ENCODE measurements at places on chromosomes 1 and 21.

DNA sequence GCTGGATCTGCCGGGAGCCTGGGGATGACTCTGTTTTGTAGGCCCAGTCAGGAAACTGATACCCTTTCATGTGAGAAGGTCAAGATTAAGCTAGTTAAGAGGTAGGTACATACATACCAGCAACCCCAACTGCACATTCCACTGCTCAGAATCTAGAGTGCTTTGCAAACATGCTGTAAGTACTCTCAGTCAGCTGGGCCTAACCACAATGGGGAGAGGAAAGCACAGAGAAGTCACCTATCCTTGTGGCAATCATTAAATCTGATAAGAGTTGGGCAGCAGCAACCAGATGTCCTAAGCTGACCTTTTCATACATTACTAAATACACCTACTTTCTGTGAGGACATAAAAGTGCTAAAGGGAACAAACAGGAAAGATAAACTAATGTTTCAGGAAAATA is 2.5 kb downstream of the ETV3 start:
- DNase-seq: no peak

DNA sequence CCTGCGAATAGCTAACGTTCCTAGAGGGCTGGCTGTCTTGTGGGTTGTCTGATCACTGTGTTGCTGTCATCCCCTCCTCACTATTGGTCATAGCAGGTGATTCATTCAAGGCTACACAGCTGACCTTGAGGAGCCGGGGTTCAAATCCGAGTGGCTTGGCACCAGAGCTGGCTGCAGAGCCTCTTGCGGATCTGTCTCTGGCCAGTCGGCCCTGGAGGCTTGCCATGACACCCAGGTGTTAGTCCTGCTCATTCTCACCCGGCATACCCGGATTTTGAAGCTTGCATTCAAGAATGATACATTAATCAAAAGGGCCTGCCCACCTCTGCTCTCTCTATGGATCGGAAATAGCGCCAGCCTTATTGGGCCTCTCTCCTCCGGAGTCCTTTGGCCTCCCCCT is 110.4 kb downstream of the DHRS3 start:
- DNase-seq: no peak

GRCh38 chr1:38546636-38547035 is 312.9 kb downstream of the RRAGC start:
- DNase-seq: no peak

GRCh38 chr1:87200875-87201638 is 127.6 kb upstream of the LMO4 start:
- no peak for DNase-seq

DNA sequence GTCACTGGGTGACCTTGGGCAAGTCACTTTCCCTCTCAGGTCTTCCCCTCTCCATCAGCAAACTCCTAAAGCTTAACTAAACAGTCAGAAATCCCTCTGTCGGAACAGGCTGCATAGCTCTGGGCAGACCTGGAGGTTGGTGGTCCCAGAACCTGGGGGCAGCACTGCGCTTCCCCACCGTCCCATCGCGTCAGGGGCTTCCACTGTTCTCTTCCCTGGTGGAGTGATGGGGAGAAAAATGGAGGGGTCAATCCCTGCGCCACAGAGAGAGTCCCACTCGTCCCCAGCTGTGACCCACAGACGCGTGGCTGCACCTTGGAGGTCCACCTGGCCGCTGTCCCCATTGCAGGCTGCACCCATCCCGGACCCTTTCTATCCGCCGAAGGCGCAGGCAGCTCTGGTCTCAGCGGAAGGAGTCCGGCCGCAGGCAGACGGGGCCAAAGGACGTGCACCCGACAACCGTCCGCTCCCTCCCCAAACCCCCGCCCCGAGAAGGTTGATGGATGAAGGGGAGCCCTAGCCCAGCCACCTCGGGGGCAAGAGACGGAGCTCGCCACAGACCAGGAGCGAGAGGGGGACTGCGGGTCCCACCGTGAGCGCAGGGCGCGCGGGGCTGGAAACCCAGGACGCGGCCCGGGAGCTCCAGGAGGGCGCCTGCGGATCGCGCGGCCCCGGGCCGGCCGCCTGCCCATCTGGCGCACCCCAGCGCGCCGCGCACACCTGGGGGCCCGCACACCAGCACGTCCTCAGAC is 588 bp upstream of the WNT3A start:
- DNase-seq: no peak

DNA sequence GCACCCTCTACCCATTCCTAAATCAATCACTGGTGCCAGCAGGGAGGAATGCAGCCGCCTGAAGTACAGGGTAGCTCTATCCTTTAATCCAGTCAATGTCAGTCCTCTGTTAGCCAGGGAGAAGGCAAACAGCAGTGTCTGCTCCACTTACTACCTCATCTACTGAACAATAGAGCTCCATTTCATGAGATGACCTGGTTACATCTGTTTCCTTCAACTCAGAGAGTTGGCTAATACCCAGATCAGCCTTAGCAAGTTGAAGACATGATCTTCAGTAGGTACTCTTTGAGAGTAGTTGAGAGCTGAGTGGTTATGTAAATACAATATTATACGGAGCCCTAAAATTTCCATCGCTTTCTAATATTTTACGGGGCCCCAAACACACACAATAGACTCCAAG is 46.1 kb upstream of the CD34 start:
- DNase-seq: no peak

DNA sequence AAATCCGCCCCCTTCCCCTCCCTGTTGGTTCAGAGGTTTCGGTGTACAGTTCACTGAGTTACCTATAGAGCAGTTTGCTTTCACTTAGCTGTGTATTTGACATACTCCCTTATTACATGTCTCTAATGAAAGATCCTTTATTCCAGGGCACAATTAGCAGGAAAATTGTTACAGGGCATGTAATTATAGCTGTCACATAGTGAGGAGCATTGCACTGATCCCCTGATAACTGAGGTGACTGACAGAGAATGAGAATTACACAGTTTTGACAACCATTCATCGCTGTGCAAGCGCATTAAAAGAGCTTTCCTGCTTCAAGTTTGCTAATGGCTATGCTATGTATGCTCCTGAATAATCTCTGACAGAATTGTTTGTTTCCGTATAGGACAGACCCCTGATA is 26.9 kb downstream of the DAP3 start:
- no peak for DNase-seq

GRCh38 chr1:167489571-167490340 is 28.6 kb downstream of the CD247 start:
- DNase-seq: no peak

DNA sequence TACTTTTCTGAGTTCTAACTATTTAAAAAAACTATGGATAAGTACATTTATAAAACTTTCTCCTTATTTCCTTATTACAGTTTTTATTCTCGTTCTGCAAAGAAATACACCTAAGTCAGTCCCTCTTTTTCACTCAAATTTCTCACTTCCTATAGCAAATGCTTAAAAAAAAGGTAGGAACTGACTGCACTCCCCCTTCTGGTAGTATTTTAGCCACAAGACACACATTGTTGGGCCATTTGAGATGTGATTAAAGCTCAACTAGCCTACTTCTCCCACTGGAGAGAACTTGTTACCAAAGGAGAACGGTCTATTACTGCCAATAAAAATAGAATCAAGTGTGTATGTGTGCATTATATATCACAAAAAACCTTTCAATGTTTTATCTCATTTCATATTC is 521.9 kb upstream of the PRMT6 start:
- DNase-seq: no peak

GRCh38 chr21:44065428-44065827 is 41.8 kb upstream of the PWP2 start:
- no peak for DNase-seq

- DNase-seq: no peak
These were observed 12.5 kb downstream of the QSOX1 start for GRCh38 chr1:180167021-180167701.

DNA sequence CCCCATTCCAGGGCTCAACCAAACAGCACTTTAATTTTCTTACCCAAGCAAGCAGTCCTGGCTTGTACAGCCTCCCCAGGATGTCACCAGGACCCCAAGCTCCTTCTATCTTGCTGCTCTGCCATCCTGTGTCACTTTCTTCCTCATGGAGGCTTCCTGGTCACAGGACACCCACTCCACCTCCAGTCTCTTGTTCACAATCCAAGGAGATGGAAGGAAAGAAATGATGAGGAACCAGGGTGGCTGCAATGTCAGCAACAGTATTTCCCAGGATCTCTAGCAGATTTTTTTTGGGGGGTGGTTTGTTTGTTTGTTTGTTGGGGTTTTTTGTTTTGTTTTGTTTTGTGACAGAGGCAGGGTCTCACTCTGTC is 58.9 kb downstream of the RIPK4 start:
- DNase-seq: no peak

GRCh38 chr1:92691925-92692324 is 93.0 kb downstream of the EVI5 start:
- no peak for DNase-seq

- no peak for DNase-seq
These were observed 29.4 kb upstream of the CSF3R start for GRCh38 chr1:36511804-36512798.

GRCh38 chr1:90850181-90850897 is 133.2 kb upstream of the BARHL2 start:
- DNase-seq: no peak

DNA sequence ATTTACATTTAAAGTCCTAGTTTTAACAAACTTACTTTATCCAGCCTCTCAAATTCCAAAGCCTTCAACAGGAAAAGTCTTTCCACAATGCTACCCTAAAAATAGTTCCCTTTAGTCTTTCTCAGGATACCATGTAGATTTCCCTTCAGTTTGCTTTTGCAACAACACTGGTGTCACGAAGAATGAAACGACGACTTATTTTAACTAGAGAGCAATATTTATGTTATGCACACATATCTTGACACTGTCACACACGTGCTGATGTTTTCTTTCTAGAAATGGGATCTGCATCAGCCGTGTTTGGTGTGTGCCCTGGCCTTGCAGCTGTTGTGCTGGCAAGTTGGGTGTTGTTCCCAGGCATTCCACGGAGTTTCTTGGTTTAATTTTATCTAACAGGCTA is 75.5 kb downstream of the SIPA1L2 start:
- no peak for DNase-seq

GRCh38 chr1:199287647-199288046 is 648.8 kb downstream of the PTPRC start:
- no peak for DNase-seq

GRCh38 chr1:59443310-59443709 is 146.4 kb downstream of the FGGY start:
- DNase-seq: no peak

DNA sequence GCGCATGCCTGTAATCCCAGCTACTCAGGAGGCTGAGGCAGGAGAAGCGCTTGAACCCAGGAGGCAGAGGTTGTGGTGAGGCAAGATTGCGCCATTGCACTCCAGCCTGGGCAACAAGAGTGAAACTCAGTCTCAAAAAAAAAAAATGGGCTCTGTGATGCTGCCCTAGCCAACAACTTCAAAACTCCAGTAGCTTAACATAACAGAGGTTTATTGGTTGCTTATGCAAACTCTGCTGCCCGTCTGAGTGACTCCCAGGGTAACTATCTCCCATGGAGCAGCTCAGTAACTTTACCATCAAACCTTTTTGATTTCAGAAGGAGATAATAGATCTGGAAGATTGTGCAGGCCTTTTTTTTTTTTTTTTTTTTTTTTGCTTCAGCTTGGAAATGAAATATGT is 18.9 kb upstream of the ITLN2 start:
- no peak for DNase-seq
